Upper lobe of right lung (tissue), 1 donor: ENCODE measurements at places on chromosomes 5 and 9. TPM values are rescaled to one million over a fixed set of nuclear protein-coding genes. Genes with fewer than 3 reads are reported as not detected.

CDH9 gene
- not detected for total RNA-seq

CHSY3 gene
- 5.7 TPM for total RNA-seq

GRCh38 chr5:1666221-1666620 is 133.4 kb downstream of the MRPL36 start:
- H3K27ac ChIP-seq: no peak overlapping the region
- peaks cover 60% of the 10 kb centered on the region for H3K27me3 ChIP-seq
- no peak overlapping the region for H3K4me3 ChIP-seq
- peak; percentile 25 for DNase-seq
- peaks cover 4% of the 10 kb centered on the region for H3K4me1 ChIP-seq

DNA sequence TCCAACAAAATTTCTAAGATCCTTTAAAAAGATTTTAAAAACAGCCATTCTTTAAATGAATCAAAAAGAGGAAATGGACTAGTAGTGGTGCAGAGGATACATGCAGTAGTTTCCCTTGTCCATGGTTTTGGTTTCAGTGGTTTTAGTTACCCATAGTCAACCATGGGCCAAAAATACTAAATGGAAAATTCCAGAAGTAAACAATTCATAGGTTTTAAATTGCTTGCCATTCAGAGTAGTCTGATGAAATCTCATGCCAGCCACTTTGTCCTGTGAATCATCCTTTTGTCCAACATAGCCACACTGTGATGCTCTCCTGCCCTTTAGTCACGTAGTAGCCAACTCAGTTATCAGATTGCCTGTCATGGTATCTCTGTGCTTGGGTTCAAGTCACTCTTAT is 286.1 kb downstream of the ANXA1 start:
- DNase-seq: no peak
- H3K4me1 ChIP-seq: no peaks in the 10 kb centered on the region
- H3K27me3 ChIP-seq: peaks cover 3% of the 10 kb centered on the region
- no peaks in the 10 kb centered on the region for H3K36me3 ChIP-seq
- H3K4me3 ChIP-seq: no peak overlapping the region

GRCh38 chr5:10469253-10470050 is 27.8 kb downstream of the ROPN1L start:
- H3K27me3 ChIP-seq: no peaks in the 10 kb centered on the region
- DNase-seq: no peak
- H3K36me3 ChIP-seq: no peaks in the 10 kb centered on the region

SLC1A3 gene
- total RNA-seq: 43.5 TPM

SPATA9 gene
- not detected for total RNA-seq

IL3 gene
- total RNA-seq: not detected

SLC6A7 gene
- not detected for total RNA-seq

DNA sequence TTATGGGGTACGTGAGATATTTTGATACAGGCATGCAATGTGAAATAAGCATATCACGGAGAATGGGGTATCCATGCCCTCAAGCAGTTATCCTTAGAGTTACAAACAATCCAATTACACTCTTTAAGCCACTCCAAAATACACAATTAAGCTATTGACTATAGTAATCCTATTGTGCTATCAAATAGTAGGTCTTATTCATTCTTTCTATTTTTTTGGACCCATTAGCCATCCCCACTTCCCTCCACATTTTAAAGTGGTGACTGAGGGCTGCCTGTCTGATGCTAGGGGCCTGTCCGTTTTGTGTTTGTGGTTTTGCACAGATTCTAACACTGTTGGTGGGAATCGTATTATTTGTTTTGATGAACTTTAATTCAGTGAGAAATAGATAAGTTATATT is 129.7 kb upstream of the DHFR start:
- no peaks in the 10 kb centered on the region for H3K27me3 ChIP-seq
- no peak for DNase-seq
- H3K27ac ChIP-seq: no peak overlapping the region
- no peak overlapping the region for H3K4me3 ChIP-seq

ZNF483 gene
- total RNA-seq: 8.7 TPM

MOB3B gene
- total RNA-seq: 17.8 TPM

CD274 gene
- 25.9 TPM for total RNA-seq

GRCh38 chr5:98570661-98571191 is 202.7 kb upstream of the RGMB start:
- no peak for DNase-seq
- no peak overlapping the region for H3K4me3 ChIP-seq
- H3K36me3 ChIP-seq: no peaks in the 10 kb centered on the region

EXOSC2 gene
- 23.0 TPM for total RNA-seq

- H3K36me3 ChIP-seq: no peaks in the 10 kb centered on the region
- H3K4me3 ChIP-seq: no peak overlapping the region
- no peaks in the 10 kb centered on the region for H3K27me3 ChIP-seq
- peaks cover 13% of the 10 kb centered on the region for H3K4me1 ChIP-seq
Measured at GRCh38 chr9:136854842-136855460, 2.8 kb downstream of the MAMDC4 start.

DNA sequence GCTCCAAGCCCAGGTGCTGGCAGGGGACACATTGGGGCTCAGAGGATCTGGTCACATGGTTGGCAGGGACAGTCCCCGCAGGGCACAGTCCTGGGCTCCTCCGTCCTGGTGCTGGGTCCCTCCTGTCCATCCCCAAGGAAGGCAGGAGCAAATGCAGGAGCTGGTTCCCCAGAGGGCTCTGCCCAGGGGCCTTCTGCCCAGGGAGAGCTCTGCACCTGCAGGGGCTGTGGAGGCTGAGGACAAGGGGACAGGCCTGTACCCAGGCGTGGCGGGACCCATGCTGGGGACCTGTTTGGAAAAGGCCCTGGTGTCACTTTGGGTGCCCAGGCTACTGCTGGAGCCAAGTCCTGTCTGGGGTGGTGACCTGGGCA is 7.2 kb downstream of the SPATA31E1 start:
- no peaks in the 10 kb centered on the region for H3K4me1 ChIP-seq
- H3K36me3 ChIP-seq: no peaks in the 10 kb centered on the region

LRRC19 gene
- 0.64 TPM for total RNA-seq

DNA sequence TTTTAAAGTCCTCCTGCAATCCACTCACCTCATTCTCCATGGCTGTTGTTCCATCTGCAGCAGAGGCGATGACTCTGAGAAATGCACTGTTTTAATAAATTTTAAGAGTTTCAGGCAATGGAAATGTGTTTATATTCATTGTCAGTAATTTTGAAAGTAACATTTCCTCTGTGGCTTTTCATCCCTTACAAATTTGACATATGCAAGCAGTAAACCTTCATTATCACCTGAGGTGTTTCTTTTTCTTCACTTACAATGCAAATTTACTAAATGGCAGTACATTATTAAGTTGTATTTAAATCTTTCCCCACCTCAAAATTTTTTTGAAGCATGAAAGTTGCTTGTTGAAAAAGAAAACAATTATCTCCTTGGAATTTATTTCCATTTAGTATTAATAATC is 136.9 kb downstream of the DIRAS2 start:
- H3K36me3 ChIP-seq: no peaks in the 10 kb centered on the region
- H3K27me3 ChIP-seq: no peaks in the 10 kb centered on the region
- H3K4me1 ChIP-seq: no peaks in the 10 kb centered on the region
- DNase-seq: no peak
- no peak overlapping the region for H3K4me3 ChIP-seq

APBA1 gene
- 6.2 TPM for total RNA-seq

- H3K36me3 ChIP-seq: peaks cover 26% of the 10 kb centered on the region
- no peaks in the 10 kb centered on the region for H3K27me3 ChIP-seq
- H3K27ac ChIP-seq: no peak overlapping the region
- no peak for DNase-seq
- H3K4me1 ChIP-seq: peaks cover 6% of the 10 kb centered on the region
Measured at GRCh38 chr9:34343090-34343489, 13.7 kb downstream of the NUDT2 start.

- H3K4me3 ChIP-seq: no peak overlapping the region
- H3K27me3 ChIP-seq: no peaks in the 10 kb centered on the region
- H3K36me3 ChIP-seq: no peaks in the 10 kb centered on the region
- no peak overlapping the region for H3K27ac ChIP-seq
- no peaks in the 10 kb centered on the region for H3K4me1 ChIP-seq
Measured at GRCh38 chr5:172199446-172199845, 5.5 kb downstream of the EFCAB9 start.

NMUR2 gene
- 2.1 TPM for total RNA-seq

TOR4A gene
- 27.4 TPM for total RNA-seq

- H3K27me3 ChIP-seq: no peaks in the 10 kb centered on the region
- H3K4me1 ChIP-seq: no peaks in the 10 kb centered on the region
- no peaks in the 10 kb centered on the region for H3K36me3 ChIP-seq
- H3K4me3 ChIP-seq: no peak overlapping the region
- DNase-seq: no peak
Measured at GRCh38 chr5:111952555-111952954, 195.6 kb upstream of the NREP start.

PCDHB12 gene
- 2.8 TPM for total RNA-seq

DNA sequence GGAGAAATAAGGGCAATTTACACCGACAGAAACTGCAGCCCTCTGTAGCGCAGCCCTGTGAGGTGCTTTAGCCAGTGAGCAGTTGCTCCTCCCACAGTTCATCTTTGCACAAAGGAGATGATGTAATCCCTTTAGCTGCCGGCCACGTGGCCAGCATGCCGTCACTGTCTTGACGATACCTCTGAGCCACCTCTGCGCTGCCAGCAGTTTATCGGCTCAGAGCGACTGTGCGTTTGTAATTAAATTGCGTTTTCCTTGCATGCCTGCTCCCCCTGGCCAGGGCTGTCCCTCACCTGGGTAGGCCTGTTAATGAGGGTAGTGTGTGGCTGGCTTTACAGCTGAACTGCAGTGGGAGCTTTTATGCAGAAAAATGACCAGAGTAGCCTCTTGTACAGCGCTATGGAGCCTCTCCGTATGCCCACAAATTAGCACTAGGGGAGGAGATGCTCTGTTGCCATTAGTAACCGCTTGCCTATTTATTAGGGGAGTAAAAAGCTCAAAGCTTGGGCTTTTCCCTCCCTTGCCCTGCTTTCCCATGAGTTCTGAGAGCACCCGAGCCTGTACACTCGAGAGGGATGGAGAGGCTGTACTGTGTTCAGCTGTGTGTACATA is 107.0 kb downstream of the TRIO start:
- no peaks in the 10 kb centered on the region for H3K27me3 ChIP-seq
- no peak overlapping the region for H3K27ac ChIP-seq
- H3K4me3 ChIP-seq: no peak overlapping the region

PLCXD3 gene
- total RNA-seq: 2.6 TPM

GRCh38 chr9:78326564-78326963 is 29.6 kb downstream of the PSAT1 start:
- H3K4me1 ChIP-seq: no peaks in the 10 kb centered on the region
- no peaks in the 10 kb centered on the region for H3K36me3 ChIP-seq
- no peak overlapping the region for H3K27ac ChIP-seq
- no peaks in the 10 kb centered on the region for H3K27me3 ChIP-seq

DNA sequence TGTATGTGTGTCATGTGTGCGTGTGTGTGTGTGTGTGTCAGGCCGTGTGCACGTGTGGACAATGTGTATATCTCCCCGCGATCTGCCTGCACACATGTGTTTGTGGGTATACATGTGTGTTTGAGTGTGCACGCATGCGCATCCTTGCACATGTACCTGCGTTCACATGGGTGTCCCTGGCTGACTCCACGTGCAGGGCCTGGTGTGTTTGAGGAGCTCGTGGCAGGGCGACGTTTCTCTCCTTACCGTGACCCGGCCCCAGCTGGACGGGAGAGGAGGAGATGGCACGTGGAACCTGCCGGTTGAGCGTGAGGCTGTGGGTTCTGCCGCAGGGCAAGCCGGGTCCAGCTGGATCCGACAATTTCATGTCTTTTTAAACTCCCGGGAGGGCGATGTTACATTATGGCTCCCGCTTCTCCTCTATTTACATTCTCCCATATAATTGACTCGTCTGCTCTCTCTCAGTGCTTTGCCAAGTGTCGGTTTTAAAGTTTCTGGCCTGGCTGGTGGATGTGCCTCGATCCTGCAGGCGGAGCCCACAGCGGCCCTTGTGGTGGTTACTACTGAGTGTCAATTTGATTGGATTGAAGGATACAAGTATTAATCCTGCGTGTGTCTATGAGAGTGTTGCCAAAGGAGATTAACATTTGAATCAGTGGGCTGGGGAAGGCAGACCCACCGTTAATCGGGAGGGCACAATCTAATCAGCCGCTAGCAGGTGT is 5.9 kb downstream of the COL5A1 start:
- H3K27me3 ChIP-seq: peaks cover 5% of the 10 kb centered on the region
- DNase-seq: no peak
- H3K36me3 ChIP-seq: no peaks in the 10 kb centered on the region
- H3K27ac ChIP-seq: no peak overlapping the region

DNA sequence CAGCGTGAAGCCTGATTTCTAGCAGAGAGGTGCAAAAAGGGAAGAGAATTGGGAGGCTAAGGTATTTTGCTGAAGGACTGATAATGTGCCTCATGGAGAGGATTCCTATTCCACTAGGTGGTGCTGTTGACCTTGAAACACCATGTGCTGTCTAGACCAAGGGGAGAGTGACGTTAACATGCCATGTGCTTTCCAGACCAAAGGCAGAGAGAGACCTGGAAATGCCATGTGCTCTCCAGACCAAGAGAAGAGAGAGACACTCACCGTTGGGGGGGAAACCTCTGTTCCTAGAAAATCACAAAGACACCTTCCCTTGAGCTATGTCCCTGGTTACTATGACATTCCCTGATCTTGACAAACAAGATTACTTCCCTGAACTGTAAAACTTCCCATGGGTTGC is 286.0 kb upstream of the TUSC1 start:
- H3K4me1 ChIP-seq: no peaks in the 10 kb centered on the region
- H3K27ac ChIP-seq: no peak overlapping the region
- H3K36me3 ChIP-seq: no peaks in the 10 kb centered on the region

SPARC gene
- total RNA-seq: 1,248 TPM

GRCh38 chr9:132283863-132284262 is 70.9 kb downstream of the SETX start:
- peaks cover 100% of the 10 kb centered on the region for H3K36me3 ChIP-seq
- H3K27ac ChIP-seq: no peak overlapping the region
- no peak overlapping the region for H3K4me3 ChIP-seq
- H3K4me1 ChIP-seq: peaks cover 3% of the 10 kb centered on the region
- no peaks in the 10 kb centered on the region for H3K27me3 ChIP-seq

GRCh38 chr5:176396330-176396729 is 7.8 kb downstream of the HIGD2A start:
- no peak overlapping the region for H3K4me3 ChIP-seq
- H3K27me3 ChIP-seq: no peaks in the 10 kb centered on the region
- no peak for DNase-seq
- no peak overlapping the region for H3K27ac ChIP-seq
- peaks cover 21% of the 10 kb centered on the region for H3K36me3 ChIP-seq

TAF1L gene
- total RNA-seq: not detected
